ENCODE measurements at places on chromosomes 7 and 10. TPM values are rescaled to one million over a fixed set of nuclear protein-coding genes. Genes with fewer than 3 reads are reported as not detected.

- no peak for DNase-seq
Measured at GRCh38 chr7:123641901-123642300, 13.8 kb upstream of the LMOD2 start.

The THNSL1 gene
- 9.2 TPM for total RNA-seq

GRCh38 chr10:52801947-52802346 is 29.4 kb upstream of the MBL2 start:
- no peak for DNase-seq

GRCh38 chr10:10925667-10926066 is 92.0 kb upstream of the CELF2 start:
- no peak for DNase-seq

DNA sequence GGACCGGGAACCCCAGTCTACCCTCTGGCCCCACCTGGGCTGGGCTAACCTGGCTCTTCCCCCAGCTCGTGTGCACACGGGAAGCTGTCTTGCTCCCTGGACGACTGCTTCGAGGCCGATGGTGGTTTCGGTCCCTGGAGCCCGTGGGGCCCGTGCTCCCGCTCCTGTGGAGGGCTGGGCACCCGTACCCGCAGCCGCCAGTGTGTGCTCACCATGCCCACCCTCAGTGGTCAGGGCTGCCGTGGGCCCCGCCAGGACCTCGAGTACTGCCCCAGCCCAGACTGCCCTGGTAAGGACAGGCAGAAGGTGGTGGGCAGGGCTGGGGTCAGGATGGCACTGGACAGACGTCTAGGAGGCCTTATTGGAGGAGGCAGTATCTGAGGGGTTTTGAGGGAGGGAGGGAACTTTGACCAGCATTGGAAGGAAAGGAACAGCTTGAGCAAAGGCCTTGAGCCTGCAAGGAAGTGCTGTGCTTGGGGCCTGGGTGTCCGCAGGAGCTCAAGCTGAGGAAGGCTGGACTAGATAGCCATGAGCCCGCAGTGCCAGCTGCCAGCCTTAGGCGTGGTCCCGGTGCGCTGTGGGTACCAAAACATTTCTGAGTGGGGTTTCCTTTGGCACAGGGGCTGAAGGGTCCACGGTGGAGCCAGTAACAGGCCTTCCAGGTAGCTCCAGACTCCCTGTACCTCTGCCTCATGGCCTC is 20.2 kb upstream of the ZNF862 start:
- DNase-seq = no peak

DNA sequence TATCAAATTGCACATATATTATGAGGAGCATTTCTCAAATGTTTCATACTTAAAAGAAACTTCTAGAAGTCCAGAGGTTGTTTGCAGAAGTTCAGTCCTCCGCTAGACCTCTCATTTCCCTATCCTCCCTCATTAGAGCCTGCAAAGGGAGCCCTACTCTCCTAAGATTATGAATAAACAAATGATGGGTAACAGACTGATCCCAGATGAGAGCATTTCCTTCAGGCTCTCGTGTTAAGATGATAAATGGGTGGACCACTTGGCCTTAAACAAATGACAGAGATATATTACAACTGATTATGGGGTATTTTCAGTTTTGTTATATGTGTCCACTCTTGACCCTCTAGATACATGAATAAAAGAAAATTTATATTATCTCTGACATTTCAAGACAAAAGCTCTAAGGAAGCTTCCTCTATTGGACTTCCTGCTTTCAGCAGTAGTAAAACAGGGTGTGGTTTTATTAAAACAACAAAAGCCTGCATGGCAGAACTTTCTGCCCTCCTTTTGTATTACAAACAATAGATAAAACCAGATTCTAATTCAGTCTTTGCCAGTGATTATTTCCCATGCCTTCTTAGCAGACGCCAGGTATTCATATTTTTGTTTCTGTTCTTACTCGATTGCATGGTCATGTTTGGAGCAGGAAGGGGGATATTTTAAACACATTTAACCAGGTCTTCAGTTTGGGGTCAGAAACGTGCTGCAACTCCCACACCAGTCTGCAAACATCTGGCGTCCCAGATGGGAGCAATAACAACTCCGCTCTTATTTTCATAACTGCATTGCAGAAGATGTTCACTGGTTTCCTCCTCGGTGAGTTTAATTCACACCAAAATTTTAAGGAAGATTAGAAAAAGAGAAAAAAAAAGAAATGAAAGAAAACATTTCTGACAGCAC is 52.4 kb upstream of the FAM204A start:
- DNase-seq = no peak

The FOXP2 gene
- 4.4 TPM for total RNA-seq

The DPYSL4 gene
- 0.08 TPM for total RNA-seq

The GPR22 gene
- not detected for total RNA-seq

The ADCYAP1R1 gene
- 0.65 TPM for total RNA-seq

The PRKRIP1 gene
- total RNA-seq = 10.8 TPM

The AOAH gene
- 3.3 TPM for total RNA-seq

DNA sequence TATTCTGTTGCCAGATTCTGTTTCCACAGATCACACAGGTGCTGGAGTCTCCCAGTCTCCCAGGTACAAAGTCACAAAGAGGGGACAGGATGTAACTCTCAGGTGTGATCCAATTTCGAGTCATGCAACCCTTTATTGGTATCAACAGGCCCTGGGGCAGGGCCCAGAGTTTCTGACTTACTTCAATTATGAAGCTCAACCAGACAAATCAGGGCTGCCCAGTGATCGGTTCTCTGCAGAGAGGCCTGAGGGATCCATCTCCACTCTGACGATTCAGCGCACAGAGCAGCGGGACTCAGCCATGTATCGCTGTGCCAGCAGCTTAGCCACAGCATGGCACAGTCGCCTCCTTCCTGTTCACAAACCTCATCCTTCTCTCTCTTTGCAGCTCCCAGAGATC is 237.5 kb upstream of the PRSS1 start:
- DNase-seq = no peak

GRCh38 chr7:44221231-44221791 is 20.5 kb downstream of the YKT6 start:
- DNase-seq = no peak

DNA sequence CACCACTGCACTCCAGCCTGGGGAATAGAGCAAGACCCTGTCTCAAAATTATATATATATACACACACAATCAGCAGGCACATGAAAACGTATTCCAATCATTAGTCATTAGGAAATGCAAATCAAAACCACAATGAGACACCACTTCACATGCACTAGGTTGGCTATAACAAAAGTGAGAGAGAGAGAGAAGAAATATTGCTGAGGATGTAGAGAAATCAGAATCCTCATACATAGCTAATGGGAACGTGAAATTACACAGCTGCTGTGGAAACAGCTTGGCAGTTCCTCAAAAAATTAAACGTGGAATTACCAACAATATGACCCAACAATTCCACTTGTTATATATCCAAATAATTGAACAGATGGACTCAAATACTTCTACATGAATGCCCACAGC is 43.3 kb upstream of the CNNM1 start:
- no peak for DNase-seq

The DIP2C gene
- 13.9 TPM for total RNA-seq

Data from left lobe of liver (tissue), 2 donors.